ENCODE measurements at places on chromosomes 5 and 9.

DNA sequence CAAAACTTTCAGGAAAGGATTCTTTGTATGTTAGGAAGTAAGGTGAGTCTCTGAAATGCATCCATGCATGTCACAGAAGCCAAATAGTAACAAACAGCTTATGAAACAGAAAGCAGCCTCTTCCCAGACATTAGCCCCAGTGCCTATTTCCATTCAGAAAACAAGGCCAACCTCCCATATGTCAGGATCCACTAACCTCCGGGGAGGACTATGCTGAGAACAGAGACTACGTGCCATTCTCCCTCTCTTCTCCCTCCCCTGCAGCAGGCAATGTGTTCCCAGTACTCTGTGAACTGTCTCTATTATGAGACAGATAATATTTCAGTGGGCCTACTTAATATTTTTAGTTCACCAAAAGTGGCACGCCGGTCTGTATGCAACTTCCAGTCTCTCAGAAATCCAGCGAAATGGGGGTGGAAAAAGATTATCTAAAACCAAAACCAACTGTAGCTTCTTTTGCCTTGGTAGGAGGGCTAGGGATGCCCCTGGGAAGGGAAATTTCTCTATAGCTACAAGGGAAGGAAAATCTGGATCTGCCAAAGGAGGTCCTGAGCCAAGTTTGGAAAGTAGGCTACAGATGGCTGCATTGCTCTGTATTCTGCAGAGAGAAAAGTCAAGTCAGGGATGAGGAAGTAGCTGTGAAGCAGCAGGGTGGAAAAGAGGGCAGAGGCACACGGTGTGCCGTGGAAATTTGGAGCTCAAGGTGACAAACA, 42.0 kb downstream of the VLDLR start:
- DNase-seq = peak; percentile 28

- no peak for DNase-seq
Measured at GRCh38 chr5:61167382-61167781, 5.1 kb upstream of the SMIM15 start.

GRCh38 chr9:93676310-93677047, 100.1 kb downstream of the PHF2 start:
- no peak for DNase-seq

- no peak for DNase-seq
Measured at GRCh38 chr9:12274577-12274976, 418.6 kb upstream of the TYRP1 start.

- DNase-seq = no peak
Measured at GRCh38 chr9:120758544-120758943, 34.7 kb downstream of the FBXW2 start.

DNA sequence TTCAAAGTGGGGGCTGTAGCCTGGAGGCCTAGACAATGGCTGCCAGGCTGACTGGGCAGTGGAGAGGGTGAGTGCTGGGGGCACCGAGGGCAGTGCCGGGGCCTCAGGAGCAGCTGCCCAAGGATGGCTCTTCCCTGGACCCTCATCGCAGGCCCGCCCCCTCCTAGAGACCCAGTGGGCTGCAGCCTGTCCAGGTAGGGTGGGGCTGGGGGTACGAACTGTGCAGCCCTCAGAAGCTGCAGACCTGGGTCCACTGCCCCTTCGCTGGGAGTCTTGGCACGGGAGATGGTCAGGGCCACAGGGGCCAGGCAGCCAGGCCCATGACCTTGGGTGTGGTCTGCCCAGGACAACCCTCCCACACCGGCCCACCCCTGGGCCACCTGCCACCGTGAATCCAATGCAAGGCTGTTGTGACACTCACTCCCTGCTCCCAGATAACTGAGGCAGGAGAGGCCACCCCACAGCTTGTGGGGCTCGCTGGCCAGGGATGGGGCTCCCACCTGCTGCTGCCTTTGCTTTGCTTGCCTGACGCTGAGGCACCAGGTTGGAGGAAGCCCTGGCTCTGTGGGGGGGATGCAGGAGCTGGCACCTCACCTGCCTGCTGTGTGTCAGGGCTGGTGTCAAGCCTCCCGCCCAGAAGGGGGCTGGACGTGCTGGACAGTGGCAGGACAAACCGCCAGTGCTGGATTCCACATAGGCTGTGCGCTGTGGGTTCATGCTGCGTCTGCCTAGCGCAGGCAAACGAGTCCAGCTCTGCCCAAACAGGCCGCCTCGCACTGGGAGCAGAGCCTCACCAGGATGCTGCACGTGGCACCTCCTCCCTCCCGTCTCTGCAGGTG, 23.1 kb upstream of the SLC9A3 start:
- no peak for DNase-seq

DNA sequence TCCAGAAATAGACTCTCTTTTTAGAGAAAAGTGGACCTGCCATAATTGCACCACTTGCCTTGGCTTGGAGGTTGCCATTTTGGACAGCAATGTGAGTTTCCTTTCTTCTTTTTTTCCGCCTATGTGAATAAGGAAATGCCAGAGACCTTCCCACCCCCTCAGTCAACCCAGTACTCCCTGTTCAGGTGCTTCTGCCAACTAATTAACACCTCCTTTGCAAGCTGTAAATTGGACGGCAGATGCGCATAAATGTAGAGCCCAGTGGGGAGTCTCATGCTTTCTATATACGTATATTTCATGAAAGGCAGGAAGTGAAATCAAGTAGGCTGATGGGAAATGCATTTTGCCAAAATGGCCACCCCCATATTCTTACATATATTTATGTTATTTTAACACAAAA, 269.8 kb upstream of the RFX3 start:
- DNase-seq = no peak
